ENCODE measurements at places on chromosomes 11 and 22.
A peak's percentile ranks its signal among the peaks of the same experiment; 100 is the strongest.

DNA sequence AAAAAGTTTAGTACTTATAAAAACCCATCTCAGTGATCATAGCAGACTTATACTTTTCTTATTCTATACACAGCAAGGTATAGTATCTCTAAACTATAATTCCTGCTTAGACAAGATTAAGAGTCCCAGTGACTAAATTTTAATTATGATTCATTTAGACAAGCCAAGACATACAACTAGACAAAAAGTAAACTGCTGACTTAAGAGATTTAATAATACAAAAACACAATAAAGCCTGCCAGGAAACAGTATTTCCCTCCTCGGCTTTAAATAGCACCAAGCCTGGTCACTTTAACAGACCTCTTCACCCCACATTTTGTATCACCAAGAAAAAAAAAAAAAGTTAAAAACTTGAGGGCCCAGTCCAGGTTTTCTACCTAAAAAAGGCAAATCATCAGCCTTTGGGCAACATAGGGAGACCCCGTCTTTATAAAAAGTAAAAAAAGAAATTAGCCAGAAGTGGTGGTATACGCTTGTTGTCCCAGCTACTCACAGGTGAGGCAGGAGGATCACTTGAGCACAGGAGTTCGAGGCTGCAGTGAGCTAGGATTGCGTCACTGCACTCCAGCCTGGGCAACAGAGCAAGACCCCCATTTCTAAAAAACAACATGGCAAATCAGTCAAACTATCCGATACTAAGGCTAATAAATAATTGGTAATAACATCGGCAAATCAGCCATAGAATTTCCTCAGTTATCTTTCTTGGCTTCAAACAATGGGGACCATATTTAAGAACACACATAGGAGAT is 53.8 kb downstream of the SIK3 start:
- DNase-seq: no peak

DNA sequence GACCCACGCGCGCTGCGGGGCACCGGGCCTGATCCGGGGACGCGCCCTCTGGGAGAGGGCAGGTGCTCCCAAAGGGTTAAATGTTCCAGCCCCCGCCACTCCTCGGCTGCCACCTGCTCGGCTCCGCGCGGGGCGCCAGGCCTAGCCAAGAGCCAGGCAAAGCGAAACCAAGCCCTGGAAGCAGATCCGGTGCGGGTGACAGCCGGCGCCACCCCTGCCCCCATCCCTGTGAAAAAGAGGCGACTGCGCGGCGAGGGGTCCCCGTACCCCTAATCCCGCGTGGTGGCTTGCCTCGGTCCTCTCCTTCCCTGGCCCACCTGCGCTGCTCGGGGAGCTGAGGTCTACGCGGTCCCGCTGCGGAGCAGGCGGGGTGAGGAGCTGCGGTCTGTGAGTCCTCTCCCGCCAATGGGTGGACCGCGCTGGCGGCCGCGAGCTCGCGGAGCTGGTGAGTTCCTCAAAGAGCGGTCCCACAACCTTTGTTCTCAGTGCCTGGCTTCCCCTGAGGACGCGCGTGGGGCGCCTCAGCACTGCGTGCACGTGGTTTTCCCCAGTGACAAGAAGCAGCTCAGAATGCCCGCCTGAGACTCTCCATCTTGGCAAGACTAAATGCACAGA is at the start of gene ME3:
Gene ME3 (minus strand): TSS at position 610 of the 615 bp plus-strand sequence.
- no peak for DNase-seq

- DNase-seq: no peak
Observed at GRCh38 chr11:95076416-95076815, 9.7 kb downstream of the SRSF8 start.

- no peak for DNase-seq
Observed at GRCh38 chr11:17449158-17449557, 27.5 kb downstream of the ABCC8 start.

GRCh38 chr22:20607157-20607907 is 99.9 kb downstream of the MED15 start:
- no peak for DNase-seq

DNA sequence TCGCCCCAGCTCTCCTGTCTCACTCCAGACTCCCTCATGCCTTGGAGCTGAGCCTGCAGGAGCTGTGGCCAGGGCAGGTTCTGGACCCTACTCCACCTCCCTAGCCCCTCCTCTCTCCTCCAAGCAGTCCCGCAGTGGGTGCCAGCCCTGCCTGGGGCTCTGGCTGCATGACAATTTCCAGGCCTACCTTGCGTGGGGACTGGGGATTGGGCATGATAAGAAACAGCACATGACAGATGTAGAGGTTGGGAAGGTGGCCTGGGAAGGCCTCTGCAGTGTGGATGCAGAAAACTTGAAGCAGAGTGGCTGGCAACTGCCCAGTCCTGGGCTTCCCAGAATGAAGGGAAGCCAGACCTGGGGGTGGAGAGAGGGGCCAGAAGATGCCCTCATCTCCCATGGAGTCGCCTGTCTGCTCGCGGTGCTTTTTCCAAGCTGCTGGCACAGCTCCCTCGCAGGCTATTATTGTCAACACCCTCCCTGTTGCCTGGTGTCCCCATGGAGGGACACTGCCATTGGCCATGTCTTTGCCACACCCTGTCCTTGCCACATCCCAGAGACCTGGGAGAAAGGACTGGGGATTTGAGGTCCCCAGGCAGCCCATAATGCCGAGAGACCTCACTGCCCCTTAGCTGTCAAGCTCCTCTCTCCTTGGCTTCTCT is 48.9 kb upstream of the CDON start:
- DNase-seq: no peak

- DNase-seq: no peak
Observed at GRCh38 chr11:34449013-34449412, 10.3 kb downstream of the CAT start.

- DNase-seq: peak; percentile 39
Observed at GRCh38 chr22:18156878-18157713, 7.1 kb downstream of the USP18 start.

DNA sequence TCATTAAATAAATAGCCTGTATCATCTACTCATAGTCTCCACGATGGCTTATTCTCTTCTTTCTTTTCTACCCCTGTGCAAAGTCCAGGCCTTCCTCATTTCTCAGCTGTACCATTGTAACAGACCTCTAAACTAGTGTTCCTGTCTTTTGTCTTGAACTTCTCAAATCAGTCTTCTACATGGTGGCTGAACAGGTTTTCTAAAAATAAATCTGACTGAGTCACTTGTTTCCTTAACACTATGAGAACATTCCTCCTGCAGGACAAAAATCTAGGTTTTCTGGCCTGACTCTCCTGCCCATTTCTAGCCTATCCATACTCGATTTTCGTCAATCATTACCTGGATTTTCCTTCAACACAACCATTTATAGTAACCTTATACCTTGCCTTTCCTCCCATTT is 1080.8 kb upstream of the TENM4 start:
- no peak for DNase-seq

Measured in stimulated activated CD8-positive, alpha-beta memory T cell treated with anti-CD3 and anti-CD28 coated beads, Interleukin-2, amount 100 ng/mL, for 48 hours (primary cell).